ENCODE measurements at places on chromosomes 2 and 18.

DNA sequence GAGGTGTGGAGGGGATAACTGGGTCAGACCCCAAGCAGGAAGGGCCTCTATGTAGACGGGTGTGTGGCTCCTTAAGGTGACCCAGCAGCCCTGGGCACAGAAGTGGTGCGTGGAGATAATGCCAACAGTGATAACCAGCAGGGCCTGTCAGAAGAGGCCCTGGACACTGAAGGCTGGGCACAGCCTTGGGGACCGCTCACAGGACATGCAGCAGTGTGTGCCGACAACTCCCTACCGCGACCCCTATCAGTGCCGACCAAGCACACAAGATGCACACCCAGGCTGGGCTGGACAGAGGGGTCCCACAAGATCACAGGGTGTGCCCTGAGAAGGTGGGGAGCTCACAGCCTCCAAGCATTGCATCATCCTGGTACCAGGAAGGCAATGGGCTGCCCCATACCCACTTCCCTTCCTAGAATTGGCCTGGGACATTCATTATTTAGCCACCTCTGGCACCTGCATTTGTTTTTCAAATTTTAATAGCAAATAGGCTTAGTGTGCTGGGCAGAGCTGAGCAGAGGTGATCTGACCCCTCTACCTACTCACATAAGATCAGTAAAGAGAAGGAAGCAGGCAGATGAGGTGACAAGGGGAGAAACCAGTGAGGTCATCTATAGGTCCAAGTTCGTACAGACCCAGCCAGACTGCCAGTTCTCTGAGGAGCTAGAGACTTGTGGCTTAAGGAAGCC is 55.2 kb downstream of the BCL11A start:
- DNase-seq, result no peak

DNA sequence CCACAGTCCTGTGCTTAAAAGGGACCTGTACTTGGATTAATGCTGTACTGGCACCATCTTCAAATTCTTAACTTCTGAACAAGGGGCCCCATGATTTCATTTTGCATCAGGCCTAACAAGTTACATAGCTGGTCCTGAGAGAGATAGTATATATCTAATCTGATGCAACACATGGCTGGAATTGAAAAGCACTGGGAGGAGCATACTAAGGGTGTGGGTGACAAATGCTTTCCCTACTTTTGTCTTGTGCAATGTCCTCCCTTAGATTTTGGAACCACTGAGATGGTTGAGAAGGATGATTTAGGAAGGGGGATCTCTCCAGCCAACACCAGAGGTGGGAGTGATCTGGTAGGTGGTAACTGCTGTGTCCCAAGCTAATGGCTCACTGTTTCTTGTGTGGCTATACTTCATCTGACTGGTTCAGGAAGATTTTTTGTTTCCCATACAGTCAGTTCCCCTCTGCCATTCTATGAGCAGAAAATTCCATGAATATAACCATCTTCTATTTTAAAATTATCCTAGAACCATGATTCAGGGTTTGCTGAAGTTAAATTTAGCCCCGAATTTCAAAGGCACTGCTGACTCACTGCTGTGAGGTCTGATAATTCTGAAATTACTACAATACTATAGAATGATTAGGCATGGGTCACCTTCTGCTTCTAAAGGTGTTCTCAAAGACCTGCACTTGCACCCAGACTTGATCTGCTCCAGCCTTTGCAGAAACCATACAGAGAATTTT is 108.3 kb upstream of the NCKAP5 start:
- no peak for DNase-seq

DNA sequence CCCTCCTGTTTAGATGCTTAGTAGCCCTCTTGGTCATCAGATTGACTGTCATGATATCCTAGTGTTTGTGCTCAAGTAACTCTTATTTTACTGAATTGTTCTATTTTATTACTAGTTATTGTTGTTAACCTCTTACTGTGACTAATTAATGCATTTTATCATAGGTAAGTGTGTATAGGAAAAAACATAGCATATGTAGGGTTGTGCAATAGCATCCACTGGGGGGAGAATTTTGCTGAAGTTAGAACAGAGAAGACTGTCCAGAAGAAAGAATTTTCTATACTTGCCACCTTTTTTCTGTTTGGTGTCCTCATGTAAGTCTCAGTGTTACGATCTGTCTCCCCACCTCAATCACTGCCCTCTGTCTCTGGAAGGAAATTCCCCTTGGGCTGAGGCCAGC is 177.4 kb downstream of the RPIA start:
- no peak for DNase-seq

DNA sequence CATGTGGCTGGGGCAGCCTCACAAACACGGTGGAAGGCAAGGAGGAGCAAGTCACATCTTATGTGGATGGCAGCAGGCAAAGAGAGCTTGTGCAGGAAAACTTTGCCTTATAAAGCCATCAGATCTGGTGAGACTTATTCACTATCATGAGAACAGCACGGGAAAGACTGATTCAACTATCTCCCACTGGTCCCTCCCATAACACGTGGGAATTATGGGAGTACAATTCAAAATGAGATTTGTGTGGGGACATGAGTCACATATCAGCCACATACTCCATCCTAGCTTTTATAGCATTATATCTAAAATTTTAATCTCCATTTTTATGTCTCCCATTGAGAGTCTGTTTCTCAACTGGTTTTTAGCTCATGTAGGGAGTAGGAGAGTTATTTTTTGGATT is 45.7 kb downstream of the ICOS start:
- no peak for DNase-seq

DNA sequence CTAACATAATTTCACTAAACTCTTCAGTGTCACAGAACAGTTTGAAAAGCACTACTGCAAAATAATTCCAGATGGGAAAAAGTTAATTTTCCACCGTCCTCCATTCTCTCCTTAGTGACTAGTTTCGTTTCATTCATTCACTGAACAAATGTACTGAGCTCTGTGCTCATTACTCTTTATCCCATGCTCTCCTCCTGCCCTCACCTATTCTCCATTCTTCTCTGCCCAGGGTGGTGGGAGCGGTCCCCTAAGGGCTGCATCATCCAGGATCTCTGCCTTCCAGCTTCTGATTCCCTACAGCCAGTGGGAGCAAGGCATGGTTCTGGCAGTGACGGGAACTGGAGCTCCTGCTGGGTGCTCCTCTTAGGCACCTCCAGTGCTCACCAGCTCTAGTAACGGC is 133.9 kb upstream of the TLK1 start:
- DNase-seq, result no peak

GRCh38 chr2:167581961-167582574 is 665.3 kb downstream of the STK39 start:
- DNase-seq, result no peak

GRCh38 chr2:17303521-17303920 is 214.7 kb downstream of the RAD51AP2 start:
- DNase-seq, result no peak

DNA sequence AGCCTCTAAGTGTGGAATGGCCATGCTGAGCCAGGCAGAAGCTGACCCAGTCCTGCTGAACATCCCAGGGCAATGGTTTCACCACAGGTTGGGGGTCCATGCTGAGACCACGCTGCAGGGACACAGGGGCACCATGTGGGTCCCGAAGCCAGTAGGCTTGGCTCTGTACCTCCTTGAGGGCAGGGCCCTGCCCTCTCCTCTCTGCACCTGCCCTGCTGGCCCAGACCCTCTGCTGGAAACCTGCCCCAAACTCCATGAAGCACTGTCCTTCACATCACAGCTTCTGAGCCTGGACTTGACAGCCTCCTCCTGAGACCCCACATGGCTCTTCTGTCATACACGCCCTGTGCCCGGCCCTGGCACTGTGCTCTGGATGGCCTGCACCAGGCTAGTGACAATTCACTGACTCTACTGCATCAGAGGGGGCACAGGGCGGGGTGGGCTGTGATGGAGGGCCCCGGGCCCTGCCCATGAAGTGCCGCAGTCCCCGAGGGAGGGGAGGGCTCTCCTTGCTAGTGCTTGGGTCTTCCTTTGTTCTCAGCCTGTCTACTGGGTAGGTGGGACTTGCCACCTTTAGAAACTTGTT is 24.7 kb downstream of the HS6ST1 start:
- no peak for DNase-seq

GRCh38 chr2:62309465-62310091 is 113.7 kb downstream of the B3GNT2 start:
- DNase-seq, result no peak

DNA sequence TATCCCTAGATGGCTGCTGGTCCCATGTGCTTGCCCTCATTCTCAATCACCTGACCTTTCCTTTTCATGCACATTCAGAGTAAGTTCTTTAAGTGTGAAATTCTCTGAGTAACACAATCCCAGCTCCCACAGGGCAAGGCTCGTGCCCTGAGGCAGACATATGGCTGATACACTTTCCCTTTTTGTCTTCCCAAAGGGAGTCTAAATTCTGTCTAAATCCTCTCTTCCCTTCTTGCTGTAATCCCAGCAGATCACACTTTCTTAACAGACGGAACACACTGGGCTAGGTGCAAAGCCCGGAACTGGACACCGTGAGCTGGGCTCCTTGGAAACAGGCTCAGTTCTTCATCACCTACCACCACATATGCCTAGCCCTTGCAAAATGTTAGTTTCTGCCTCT is 147.6 kb downstream of the GALNT14 start:
- no peak for DNase-seq

GRCh38 chr2:73983322-73984202 is 1.1 kb upstream of the TET3 start:
- DNase-seq, result no peak

DNA sequence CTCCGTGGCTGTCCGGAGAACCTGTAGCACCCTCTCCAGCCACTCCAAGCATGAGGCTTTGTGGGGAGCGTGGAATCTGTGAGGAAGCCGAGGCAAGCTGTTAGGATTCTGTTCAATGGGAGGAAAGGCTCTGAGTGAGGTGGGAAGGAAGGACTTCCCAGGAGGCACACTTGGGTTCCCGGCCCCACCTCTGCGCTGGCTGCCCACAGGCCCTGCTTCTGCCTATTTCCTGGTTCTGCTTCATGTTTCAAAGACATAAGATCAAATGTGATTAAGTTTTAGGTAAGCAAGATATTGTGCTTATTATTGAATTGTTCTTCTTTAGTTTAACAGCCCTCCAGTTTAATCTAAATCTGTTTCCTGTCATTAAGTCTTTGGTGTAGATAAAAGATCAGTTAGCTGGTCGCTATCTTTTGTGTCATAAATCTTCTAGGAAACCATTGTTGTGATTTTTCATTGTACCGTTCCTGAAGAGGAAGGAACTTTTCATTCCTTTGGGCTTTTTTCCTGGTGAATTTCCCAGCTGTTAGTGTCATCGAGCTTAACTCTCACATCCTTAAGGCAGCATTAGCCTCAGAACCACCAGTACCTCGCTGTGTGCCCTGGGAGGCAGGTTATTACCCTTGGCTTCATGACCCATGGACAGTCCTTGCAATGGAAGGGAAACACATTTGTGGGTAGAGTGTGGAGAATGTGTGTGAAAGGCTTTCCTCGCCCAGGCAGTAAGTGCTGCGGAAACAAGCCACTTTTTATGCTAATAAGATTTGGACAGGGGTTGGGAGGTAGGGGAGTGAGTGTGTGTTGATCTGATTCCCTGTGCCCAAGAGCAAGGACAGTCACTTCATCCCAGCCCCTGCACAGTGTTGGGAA is 61.9 kb upstream of the ALPP start:
- DNase-seq, result no peak

- DNase-seq, result peak; percentile 73
Measured at GRCh38 chr2:86079981-86080911, 25.4 kb downstream of the POLR1A start.

DNA sequence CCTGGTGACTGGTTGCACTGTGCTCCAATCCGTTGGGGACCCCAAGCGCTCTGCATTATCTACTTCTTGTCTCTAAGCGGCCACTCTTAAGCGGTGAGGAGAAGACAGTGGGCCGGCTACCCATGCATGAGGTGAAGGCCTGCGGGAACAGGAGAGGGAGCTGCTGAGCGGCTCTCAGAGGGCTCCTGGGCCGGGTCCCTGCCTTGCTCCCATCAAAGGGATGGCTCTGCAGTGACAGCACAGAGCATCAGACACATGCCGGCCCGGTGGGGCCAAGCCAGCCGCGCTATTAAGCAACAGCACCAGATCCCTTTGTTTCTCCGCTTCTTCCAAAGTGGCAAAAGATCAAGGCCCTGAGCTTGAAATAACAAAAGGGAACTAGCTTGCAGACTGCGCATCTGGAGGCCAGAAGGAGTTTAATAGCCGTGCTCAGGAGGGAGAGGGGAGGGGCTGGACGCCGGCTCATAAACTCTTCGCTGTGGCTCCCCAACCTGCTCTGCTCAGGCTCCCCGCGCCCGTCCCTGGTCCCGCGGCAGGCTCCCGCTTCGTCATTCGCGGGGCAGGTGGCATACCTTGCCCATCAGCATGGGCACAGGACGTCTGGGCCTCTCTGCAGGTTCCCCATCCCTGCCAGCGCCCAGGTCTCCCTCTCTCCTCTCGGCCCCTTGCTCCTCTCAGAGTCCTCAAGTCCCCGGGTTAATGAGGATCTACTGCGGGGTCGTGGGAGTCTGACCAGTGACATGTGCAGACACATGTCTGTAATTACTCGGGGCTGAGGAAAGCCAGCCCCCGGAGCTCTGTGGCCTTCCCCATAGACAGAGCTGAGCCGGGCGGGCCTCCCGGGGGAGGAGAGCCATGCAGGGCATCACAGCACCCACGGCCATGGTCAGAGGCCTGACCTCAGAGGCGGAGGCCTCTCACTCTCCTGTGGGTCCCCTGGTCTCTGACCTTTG is 96.7 kb downstream of the ASB1 start:
- DNase-seq, result no peak

- DNase-seq, result no peak
Measured at GRCh38 chr18:7855028-7855427, 287.9 kb downstream of the PTPRM start.

DNA sequence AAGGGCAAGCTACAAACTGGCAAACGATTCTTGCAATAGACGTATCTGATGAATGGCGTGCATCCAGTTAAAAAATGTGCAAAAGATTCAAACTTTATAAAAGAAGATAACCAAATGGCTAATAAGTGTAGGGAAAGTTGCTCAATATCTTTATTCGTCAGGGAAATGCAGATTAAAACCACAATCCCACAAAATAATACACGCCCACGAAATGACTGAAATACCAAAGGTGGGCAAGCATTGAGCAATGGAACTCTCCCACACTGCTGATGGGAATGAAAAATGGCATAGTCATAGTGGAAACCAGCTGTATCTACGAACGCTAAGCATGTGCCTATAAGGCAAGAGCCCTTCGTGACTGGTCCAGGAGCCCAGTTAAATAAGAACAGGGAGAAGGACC is 168.6 kb upstream of the SIX2 start:
- no peak for DNase-seq

GRCh38 chr2:151819920-151820319 is 8.3 kb downstream of the ARL5A start:
- DNase-seq, result no peak

DNA sequence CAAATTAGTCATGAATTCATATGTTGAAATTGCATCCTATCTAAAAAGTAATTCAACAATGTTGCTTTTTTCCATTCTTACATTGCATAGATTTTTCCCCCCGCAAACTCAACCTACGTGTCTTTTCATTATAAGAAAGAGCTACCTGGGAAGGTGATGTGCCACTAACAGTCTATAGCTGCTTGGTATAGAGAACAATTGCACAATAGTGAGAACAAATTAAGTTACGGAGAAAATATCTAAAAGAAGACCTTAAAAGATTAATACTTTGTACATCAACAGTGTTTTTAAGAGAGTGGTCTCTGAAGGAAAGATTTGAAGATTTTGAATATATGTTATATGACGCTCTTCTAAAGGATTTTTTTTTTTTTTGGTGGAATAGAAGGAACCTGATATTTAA is 111.8 kb downstream of the STK39 start:
- DNase-seq, result no peak

Measured in activated T-helper 1 cell treated with anti-CD3 and anti-CD28 coated beads, Interleukin-2, amount 50 U/mL, for 16 hours (primary cell).